ENCODE measurements at places on chromosomes 6 and 20.

- no peak for DNase-seq
Observed at GRCh38 chr6:87583822-87584221, 6.0 kb downstream of the RARS2 start.

GRCh38 chr6:137095651-137096238 is 51.0 kb upstream of the IL20RA start:
- DNase-seq: no peak

DNA sequence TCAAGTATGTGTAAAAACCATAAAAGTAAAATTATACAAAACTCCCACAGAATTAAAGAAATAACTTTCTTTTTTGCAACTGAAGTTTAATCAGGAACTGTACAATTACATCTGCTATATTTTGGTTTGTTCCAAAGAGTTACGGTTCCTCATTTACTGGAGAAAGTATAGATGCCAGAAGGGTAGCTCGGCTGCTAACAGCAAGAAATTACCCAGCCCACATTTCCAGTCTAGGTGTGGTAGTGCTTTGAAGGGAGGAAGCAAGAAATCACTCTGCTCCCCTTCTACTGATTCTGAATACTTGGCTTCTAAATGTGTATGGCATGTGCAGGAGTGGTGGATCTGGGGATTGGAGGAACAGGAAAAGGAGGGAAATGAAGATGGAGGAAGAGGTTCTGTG is 441.3 kb downstream of the CDC5L start:
- DNase-seq: no peak

GRCh38 chr20:32991792-32992641 is 12.2 kb downstream of the SUN5 start:
- no peak for DNase-seq

- DNase-seq: no peak
Observed at GRCh38 chr6:108407904-108408827, 113.3 kb downstream of the AFG1L start.

DNA sequence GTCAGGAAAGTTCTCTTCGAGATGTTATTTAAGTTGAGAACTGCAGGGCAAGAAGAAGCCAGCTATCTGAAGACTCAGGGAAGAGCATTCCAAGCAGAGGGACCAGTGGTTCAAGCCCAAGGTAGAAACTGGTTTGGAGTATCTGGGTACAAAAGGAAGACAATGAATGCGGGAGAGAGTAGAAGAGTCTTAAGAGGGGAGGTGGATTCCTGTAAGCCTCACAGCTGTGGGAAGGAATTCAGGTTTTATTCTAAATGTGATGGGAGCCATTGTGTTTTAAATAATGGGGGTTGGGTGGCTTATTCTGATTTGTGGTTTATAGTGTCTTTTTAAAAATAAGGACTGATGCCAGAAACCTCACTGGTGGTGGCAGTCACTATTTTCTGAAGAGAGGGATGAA is 37.6 kb upstream of the TENT5A start:
- no peak for DNase-seq

DNA sequence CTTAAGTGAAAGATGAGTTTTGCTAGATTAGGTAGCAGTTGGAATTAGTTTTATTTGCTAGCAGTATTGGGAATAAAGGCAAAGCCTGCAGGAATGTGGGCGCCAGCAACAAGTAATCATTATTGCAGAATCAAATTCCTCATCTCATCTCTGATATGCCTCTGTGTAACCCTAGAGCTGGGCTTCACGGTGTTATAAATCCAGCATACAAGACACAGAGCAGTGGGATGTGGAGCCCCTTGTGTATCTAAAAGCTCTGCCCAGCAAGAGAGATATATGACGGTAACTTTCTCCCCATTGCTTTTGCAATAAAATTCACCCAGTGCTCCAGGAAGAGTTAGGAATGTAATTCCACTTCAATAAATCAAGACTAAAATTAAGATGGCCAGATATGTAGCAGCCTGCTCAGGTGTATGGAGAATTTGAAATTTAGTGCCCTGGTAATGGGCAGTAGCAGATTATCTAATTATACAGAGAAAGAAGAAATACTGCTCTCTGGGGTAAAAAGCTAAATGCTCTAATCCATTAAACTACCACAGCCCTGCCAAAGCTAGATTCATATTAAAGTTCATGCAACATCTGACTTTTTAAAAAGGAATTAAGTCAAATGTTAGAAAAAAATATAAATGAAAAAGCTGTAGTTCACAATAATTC is 5.6 kb upstream of the BLOC1S5 start:
- DNase-seq: no peak

GRCh38 chr20:4112481-4113421 is 97.4 kb upstream of the RNF24 start:
- no peak for DNase-seq

Measured in NCI-H748 treated with DMSO at 0.1 percent for 48 hours (cell line).